ENCODE measurements at places on chromosomes 6 and 20. TPM values are rescaled to one million over a fixed set of nuclear protein-coding genes. Genes with fewer than 3 reads are reported as not detected.

DNA sequence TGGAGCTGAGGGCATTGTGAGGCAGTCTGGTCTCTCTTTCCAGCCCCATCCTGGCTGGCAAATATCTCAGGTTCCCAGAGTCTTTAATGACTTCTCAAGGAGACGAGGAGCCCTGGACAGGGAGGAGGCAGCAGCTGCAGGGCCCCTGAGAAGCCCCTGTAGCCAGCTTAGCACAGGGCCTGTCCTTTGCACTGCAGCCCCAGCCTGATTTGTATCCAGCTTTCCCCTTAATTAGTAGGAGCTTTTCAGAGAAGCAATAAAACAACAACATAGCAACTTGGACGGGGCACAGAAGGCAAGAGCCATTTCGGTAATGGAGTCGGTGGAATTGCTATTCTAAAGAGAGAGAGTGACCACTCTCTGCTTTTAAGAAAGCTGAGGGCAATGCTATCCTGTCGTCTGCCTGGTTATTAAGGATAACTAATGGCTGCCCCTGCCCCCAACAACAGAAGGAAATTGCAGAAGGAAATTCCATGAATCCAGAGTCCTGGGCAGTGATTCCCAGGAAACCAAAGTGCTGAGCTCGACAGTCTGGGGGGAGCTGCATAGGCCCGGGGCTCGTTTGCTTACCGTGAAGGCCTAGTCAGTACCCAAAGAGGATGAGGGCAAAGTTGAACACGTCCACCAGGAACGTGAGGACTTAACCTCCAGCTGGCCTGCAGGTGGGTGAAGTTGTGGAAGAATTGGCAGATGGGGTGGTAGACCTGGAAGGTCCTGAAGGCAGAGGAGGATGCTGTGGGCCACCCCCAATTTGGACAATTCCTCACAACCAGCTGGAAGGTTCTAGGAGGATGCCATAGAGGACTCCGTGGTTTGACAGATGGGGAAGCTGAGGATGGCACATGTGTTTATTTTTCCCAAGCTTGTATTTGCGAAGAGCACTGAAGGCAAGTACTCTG, 50.3 kb downstream of the NPEPL1 start:
- DNase-seq: no peak

- no peak for DNase-seq
Measured at GRCh38 chr6:19906171-19906570, 69.0 kb downstream of the ID4 start.

Gene MRPS18B
- total RNA-seq: 23.2 TPM

Gene MATN4
- not detected for total RNA-seq

- no peak for DNase-seq
Measured at GRCh38 chr6:122428781-122429180, 29.3 kb downstream of the HSF2 start.

GRCh38 chr6:152271776-152272464, 365.2 kb downstream of the SYNE1 start:
- no peak for DNase-seq

GRCh38 chr6:106077170-106077569, 9.0 kb upstream of the PRDM1 start:
- no peak for DNase-seq

Gene SCAF8
- 62.1 TPM for total RNA-seq

DNA sequence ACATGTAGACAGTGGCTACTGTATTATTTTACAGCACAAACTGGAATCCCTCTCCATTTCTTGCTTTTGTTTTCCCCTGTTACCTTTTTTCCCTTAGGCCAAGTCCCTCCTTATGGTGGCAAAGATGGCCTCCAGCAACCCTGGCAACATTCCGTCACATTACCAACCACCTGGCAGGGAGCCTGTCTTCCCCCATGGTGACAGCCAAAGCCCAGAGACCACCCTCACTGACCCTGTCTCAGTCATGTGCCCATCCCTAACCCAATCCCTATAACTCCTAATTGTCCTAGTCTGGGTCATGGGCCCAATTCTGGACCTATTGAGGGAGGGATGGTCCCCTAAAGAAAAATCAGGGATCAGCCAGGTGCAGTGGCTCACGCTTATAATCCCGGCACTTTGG, 27.6 kb downstream of the PARD6B start:
- DNase-seq: no peak

DNA sequence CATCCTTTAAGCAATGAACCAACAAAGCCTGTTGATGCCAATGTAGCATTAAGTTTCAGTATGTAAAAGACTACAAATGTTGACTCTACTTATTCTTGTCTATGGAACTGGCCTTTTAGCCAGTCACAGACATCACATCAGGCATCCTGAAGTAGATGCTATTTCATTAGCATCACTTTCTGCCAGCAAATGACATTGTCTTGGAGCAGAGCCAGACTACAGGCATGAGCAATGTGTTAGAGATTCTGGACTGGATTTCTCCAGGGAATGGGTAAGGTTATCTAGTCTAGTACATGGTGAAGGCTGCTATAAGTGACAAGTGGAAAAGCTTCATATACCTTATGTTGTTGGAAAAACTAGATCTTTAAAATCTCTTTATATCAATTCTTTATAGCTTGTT, 142.9 kb downstream of the ADGRB3 start:
- no peak for DNase-seq

- no peak for DNase-seq
Measured at GRCh38 chr6:22466665-22467245, 102.6 kb upstream of the HDGFL1 start.
